ENCODE measurements at places on chromosomes 13 and 19.
A peak's percentile ranks its signal among the peaks of the same experiment; 100 is the strongest.

- DNase-seq = no peak
Observed at GRCh38 chr19:37953171-37953917, 46.3 kb downstream of the SIPA1L3 start.

GRCh38 chr13:45368571-45368970, 27.6 kb upstream of the TPT1 start:
- no peak for DNase-seq

GRCh38 chr19:2607712-2608601, 94.5 kb downstream of the GNG7 start:
- peak; percentile 96 for DNase-seq

DNA sequence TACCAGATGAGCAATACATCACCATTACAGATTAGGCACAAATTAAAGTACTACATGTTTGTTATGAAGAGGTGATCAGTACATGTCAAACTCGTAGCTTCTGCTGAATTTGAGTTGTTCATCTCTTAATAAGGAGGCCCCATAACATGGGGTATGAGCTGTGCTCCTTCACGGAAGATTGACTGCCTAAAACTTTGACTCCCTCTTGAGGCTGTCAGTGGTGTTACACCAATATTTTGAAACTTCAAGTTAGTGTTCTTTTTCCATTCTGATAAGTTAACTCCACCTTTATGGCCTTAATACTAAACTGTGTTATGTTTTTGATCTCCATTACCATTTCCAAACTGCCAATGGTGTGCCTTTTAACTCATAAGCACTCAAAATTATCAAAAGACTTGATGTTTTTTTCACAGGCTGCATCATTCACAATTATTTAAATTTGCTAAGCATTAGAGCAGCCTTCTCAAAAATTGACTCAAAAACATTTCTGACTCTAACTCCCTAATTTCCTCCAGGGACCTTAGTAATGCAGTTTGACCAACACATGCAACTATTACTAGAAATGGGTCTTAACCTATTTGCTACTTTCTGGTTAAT, 1591.5 kb downstream of the PCDH9 start:
- no peak for DNase-seq

DNA sequence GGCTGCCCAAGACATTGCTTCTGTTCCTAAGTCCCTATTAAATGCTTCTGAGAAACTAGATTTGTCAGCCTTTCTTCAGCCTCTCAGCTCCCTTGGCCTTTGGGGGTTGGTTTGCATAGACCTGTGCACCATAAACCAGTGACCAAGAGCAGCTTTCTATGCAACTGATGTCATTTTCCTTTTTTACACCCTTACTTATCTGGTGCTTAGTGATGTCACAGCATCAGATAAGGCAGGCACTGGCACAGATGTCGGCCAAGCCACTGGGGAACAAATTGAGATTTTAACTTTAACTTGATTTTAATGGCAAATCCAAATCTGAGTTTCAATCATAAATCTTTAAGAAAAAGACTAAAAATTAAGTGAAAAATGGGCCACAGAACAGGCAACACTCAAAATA, 59.8 kb downstream of the RUBCNL start:
- DNase-seq = no peak

DNA sequence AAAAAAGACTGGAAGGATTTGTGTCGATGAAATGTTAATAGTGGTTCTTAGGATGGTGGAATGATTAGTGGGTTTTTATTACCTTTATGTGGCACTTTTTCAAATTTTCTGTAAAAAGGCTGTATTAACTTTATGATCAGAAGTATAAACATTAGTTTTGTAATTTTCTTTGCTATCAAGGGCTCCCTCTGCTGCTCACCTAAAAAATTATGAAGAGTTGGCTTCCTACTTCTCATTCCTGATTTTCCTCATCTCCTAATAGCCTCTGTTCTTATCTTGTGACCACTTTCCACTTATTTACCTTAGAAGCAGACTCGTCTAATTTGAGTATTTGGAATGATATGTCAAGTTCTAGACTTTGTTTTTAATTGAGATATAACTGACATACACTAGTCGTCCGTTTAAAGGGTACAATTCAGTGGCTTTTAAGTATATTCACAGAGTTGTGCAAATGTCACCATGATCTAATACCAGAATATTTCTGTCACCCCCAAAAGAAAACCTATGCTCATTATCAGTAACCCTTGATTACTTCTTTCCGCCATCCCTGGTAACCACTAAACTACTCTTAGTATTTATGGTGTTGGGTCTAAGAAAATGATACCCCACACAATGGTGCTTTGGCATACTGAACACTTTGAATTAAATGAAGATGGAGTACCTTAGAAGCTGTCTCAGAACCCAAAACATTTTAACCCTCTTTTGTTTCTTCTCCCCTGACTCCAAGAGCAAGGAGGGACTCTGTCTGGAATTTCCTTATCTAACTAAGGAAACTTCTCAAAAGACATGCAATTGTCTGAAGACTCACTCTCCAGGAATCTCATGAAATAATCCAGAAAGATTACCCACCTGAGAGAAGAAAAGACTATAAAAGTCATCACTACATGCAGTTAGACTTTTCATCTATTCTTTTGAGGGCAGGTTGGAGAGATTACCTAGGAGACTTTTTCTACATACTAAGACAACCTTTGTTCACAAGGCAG, 311.3 kb downstream of the DLEU7 start:
- DNase-seq = no peak

DNA sequence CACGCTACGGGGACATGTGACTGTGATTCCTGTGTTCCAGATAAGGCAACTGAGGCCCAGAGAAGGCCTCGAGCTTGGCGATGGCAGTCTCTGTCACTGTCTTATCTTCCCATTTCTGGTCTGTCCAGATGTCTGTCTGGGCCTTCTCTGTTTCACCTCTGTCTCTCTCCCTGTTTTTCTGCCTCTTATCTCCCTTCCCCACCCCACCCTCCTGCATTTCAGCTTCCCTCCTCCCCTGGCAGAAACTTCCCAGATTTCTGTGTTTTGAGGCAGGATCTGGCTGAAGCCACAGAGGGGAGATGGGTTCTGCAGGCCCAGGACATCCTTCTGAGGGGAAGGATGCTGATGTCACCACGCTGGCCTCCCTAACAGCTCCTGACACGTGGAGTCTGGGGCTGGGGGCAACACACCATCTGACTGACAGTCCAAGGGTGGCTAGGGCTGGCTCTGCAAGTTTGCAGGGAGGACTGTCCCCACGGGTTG, 14.4 kb downstream of the PAK4 start:
- DNase-seq = no peak

DNA sequence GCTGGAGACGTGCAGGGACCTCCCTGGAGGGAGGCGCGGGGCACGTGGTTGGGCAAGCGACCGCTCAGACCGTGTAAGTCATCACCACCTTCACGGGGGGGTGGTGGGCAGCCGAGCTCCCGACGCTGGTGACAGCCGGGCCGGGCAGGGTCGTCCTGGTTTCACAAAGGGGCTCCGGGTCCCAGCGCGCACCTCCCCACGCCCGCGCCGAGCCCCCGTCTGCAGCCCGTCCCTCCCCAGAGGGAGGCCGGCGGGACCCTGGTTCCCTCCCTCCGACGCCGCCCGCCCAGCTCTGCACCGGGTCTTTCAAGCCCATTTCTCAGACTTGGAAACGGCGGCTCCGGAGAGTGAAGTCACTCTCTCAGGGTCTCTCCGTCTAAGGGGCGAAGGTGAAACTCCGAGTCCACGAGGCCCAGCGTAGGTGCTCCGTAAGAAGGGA, 729 bp upstream of the ARID3A start:
- peak; percentile 81 for DNase-seq

DNA sequence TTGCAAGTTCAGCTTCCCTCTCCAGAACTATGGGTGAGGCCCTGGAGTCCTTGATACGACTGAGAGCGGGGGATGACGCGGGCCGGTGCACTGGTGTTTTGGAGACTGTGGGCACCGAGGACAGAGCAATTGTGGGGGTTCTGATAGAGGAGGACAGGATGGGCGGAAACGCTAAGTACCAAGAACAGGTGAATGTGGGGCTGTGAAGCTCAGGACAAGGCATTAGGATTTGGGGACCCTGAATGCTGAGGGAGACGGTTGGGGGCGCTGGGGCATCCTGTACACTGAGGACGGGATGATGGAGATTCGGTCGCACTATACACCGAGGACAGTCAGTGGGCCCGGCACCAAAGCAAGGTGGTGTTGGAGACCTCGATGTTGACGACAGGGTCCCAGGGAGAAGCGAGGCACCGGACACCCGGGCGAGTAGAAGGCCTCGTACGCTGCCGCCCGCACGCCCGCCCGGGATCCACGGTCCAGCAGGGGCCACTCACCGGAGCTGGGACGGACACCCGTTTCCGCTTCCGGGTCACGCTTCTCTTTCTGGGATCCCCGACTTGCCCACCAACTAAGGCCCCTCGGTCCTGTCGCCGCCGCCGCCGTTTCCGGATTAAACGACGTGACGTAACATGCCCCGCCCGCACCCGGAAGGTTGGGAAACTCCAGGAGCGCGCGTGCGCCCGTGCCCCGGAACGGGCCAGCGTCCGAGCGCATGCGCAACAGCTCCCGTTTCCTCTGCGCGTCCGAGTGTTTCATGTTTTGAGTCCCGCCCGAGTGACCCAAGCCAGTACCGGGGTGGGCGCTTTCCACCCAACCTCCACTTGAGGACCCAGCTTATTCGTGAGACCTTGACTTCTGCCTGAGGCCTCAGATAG, at the start of gene CHMP2A:
TSS of gene CHMP2A (minus strand) at position 612 of the 875 bp plus-strand sequence. CDS start 893 bp downstream, outside the sequence.
- DNase-seq = peak; percentile 99

- no peak for DNase-seq
Observed at GRCh38 chr19:15550273-15550672, 41.9 kb downstream of the CYP4F22 start.

GRCh38 chr19:55058781-55059610, 4.0 kb downstream of the RDH13 start:
- DNase-seq = no peak

Data from activated CD4-positive, alpha-beta T cell treated with anti-CD3 and anti-CD28 coated beads for 36 hours (primary cell).